ENCODE measurements at places on chromosomes 3 and 15. TPM values are rescaled to one million over a fixed set of nuclear protein-coding genes. Genes with fewer than 3 reads are reported as not detected.

Gene LRRC34
- total RNA-seq, result 17.1 TPM

Gene CEP19
- 1.7 TPM for total RNA-seq

Gene BFSP2
- not detected for total RNA-seq

Gene PIGZ
- 0.36 TPM for total RNA-seq

Gene HSPBAP1
- 5.0 TPM for total RNA-seq

Gene RASL12
- not detected for total RNA-seq

Gene KIF23
- total RNA-seq, result 87.9 TPM

Gene FOXB1
- not detected for total RNA-seq

Gene ANKUB1
- not detected for total RNA-seq

Gene ATP10A
- total RNA-seq, result 13.2 TPM

Gene STAB1
- 0.14 TPM for total RNA-seq

Gene ARL14
- total RNA-seq, result 0.87 TPM

Gene HRG
- not detected for total RNA-seq

Gene RPL22L1
- total RNA-seq, result 510 TPM

Gene EHHADH
- total RNA-seq, result 9.3 TPM

Gene KBTBD8
- total RNA-seq, result 1.8 TPM

Gene COLQ
- total RNA-seq, result 0.14 TPM

Gene PRKCI
- total RNA-seq, result 48.0 TPM

Gene SLC2A2
- total RNA-seq, result not detected

Gene GXYLT2
- total RNA-seq, result 2.8 TPM

Gene ACKR2
- total RNA-seq, result 2.8 TPM

Gene OR4F6
- total RNA-seq, result not detected

Gene VWA5B2
- not detected for total RNA-seq

Gene CHRFAM7A
- not detected for total RNA-seq

Gene CPB1
- not detected for total RNA-seq

Gene CPLX3
- total RNA-seq, result not detected

Gene TF
- not detected for total RNA-seq

Gene TGFBR2
- 55.7 TPM for total RNA-seq

Gene PIF1
- 27.6 TPM for total RNA-seq

Gene TBCCD1
- total RNA-seq, result 14.9 TPM

Gene CFAP100
- not detected for total RNA-seq

Gene GOLGA6L1
- not detected for total RNA-seq

Gene GRK7
- not detected for total RNA-seq

Gene SCG5
- total RNA-seq, result 4.9 TPM

Gene SNX22
- total RNA-seq, result 1.2 TPM

Gene PLOD2
- 31.0 TPM for total RNA-seq

Gene ZMYND10
- 0.92 TPM for total RNA-seq

Gene DNAJB11
- total RNA-seq, result 76.7 TPM

Gene ACVR2B
- total RNA-seq, result 4.4 TPM

Gene CA12
- 19.7 TPM for total RNA-seq

Gene MOBP
- total RNA-seq, result not detected

Gene DAG1
- total RNA-seq, result 43.6 TPM

Gene COL6A5
- total RNA-seq, result not detected

Gene UBE2E1
- 76.7 TPM for total RNA-seq

Gene RUVBL1
- total RNA-seq, result 82.7 TPM

Gene CFAP44
- total RNA-seq, result 2.1 TPM

Gene GOLGA8J
- not detected for total RNA-seq

Data from epithelial cell of proximal tubule (primary cell).